Cerebellar nuclear complex (tissue), 1 donor: ENCODE measurements at places on chromosomes 3 and 15.
A peak's percentile ranks its signal among the peaks of the same experiment; 100 is the strongest.

- DNase-seq, result no peak
These were observed 38.1 kb downstream of the TLE3 start for GRCh38 chr15:70059476-70060213.

GRCh38 chr15:68666812-68667450 lies 88.1 kb downstream of the CORO2B start:
- no peak for DNase-seq

- no peak for DNase-seq
These were observed 47.8 kb downstream of the TTC23 start for GRCh38 chr15:99201408-99202175.

GRCh38 chr3:88985491-88985890 lies 121.9 kb upstream of the EPHA3 start:
- DNase-seq, result no peak

DNA sequence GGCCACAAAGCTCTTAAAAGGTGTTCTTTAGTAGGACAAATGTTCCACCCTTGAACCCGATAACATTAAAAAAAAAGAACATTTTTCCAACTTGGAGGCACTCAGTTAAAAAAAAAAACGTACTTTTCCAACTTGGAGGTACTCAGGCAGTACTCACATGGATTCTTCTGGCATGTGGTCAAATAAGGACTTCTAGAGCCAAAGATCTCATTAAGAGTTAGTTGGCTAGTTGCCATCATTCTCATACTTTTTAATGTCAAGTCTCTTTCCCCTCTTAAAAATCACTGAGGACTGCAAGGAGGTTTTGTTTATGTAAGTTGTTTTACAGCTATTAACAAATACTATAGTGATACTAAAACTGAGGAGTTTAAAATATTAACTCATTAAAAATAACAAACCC lies 101.0 kb downstream of the CADPS start:
- no peak for DNase-seq

- DNase-seq, result no peak
These were observed 38.4 kb downstream of the ITPR1 start for GRCh38 chr3:4531478-4532025.

GRCh38 chr15:29099131-29099880 lies 170.3 kb downstream of the NSMCE3 start:
- no peak for DNase-seq

DNA sequence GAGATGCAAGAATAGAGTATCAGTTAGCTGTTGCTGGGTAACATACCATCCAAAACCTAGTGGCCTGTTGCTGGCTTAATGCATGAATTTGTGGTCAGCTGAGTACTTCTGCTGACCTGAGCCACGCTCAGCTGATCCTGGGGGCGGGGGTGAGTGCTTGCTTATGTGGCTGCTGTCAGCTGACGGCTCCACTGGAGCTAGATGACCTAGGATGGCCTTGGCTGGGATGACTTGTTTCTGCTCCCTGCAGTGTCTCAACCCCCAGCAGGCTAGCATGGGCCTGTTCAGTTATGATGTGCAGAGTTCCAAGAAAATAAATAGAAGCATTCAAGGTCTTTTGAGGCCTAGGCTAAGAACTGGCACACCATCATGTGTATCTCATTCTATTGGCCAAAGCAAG lies 63.9 kb downstream of the FBLN2 start:
- DNase-seq, result no peak

DNA sequence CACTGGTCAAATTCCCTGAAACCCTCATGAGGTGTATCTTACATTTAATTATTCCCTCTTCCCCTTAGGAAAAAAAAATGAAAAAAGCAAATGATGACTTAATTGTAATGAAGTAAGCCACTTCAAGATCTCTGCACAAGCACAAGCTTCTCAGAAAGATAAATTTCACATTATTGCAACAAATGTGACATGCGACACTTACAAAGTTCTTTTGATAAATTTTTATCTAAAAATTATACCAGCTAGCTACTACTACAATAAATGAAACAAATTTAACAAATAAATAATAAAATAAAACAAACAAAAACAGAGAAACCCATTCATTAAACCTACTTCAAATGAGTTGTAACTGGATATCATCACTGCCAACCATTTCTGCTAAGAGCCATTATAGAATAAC lies 10.0 kb upstream of the TM2D3 start:
- DNase-seq, result no peak

DNA sequence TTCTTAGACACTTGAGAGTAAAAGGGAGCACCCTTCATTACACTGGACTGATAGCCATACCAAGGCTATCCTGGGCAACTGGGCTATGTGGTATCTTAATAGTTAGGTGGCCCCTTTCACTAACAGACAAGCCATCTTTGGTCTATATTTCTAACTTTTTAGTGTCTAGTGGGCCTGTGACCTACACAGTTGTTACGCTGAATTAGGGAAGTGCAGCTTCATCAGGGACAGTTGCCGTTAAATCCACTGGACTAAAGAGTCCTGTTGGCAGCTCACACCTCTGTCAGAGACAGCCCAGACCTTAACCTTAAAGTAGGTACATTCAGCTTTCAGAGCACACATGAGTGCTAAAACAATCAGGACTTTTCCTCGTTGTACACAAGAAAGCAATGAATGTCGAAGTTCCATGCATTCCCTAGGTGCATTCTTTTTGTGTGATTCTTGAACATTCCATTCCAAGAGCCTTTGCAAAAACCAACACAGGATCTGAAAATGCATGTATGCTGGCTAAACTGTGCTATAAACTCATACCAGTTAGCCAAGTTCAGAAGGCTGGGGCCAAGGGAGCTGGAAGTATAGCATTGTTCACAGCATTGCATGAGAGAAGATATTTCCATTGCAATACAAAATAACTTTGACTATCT lies 230.2 kb upstream of the EIF1B start:
- DNase-seq, result no peak

GRCh38 chr15:40438712-40439111 lies 2.0 kb upstream of the BAHD1 start:
- no peak for DNase-seq

DNA sequence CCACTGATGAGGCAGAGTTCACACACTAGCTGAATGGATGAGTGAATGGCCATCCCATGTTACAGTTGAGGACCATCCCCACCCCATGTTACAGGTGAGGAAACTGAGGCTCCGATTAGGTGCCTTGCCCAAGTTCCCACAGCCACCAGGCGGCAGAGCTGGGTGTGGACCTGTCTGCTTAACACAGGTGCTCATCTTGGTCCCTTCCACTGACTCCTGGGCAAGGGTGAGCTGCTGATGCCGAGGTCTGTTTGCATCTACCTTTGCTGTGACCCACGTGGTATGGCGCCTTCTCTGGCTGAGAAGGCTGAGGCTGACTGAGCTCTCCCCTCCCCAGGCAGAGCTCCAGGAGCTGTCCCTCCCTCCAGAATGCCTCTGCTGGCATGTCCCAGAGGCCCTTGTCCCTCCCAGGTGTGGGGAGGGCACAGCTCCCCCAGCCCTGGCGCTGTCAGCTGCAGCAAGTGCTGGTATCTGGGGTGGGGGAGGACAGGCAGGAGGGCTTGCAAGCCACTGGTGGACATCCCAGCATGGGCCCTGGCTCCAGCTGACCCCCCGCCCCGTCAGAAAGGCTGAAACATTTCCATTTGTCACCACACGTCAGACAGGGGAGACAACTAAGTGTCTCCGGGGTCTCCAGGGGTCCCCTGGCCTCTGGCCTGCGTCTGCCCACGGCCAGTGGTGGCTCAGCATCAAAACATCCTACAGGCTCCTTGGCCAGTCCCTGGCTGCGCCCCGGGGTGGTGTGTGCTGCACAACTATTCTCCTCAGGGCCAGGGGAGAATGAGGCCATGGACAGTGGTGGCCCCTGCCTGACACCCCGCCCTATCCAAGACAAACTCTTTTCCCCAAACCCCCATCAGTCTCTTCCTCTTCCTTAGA lies 105.4 kb downstream of the ADCY5 start:
- DNase-seq, result no peak

- no peak for DNase-seq
These were observed 38.0 kb upstream of the XCR1 start for GRCh38 chr3:46065294-46065705.

GRCh38 chr15:40340038-40340739 lies 550 bp downstream of the CCDC9B start:
- no peak for DNase-seq

DNA sequence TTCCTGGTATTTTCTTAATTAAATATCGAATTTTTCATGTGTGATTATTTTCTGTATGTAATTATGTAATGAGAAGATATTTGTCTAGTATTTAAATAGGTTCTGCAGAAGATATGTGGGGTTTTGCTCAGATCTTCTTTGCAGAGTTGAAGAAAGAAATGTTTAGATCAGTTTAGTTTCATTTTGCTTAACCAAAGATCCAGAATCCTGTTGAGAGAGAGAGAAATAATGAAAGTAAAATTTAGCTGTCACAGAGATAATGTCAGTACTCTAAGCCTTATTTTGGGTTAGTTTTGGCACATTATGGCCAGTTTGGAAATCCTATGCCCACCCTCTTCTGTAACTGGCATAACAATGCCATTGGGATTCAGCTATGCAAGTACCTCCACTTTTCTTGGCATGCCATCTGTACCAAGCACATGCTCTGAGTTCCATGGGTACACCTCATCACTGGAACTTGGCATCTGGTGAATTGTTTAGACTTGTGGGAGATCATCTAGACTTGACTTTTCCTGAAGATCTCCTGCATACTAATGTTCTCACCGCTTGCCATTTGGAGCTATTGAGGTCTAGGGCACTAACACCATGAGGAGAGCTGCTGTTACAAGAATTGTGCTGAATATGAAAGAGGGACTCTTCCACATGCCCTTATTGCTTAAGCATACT lies 30.9 kb downstream of the PLSCR1 start:
- no peak for DNase-seq

GRCh38 chr3:142690613-142691012 lies 33.2 kb upstream of the TRPC1 start:
- no peak for DNase-seq

DNA sequence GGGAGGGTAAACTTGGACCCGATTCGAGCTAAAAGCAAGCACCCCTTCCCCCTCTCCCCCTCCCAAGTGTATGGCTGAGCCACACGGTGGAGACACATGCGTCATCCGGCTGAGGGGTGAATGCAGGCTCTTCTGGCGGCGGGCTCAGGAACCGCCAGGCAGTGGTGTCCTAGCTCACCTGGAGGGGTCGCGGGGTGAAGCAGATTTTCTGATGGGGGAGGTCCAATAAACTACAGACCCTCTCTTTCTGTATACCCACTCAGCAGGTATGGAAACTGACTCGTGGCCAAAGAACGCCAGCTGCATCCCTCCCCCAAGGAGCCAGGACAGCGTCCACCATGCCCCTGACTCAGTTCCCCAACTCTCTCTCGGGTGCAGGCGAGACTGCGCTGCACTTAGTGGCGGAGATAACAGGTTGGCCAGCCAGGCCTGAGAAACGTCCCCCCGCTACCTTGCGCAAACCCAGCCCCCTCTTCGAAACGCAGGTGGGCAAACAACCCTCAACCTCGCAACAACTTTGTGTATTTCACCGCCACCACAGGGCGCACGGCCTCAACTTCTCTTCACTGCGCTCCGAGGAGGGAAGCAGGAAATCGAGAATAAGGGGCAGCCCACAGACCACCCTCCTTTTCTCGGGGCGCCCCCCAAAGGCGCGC lies 1.3 kb downstream of the MAGI1 start:
- peak; percentile 63 for DNase-seq

GRCh38 chr15:43772624-43773023 lies 4.1 kb downstream of the ELL3 start:
- no peak for DNase-seq

DNA sequence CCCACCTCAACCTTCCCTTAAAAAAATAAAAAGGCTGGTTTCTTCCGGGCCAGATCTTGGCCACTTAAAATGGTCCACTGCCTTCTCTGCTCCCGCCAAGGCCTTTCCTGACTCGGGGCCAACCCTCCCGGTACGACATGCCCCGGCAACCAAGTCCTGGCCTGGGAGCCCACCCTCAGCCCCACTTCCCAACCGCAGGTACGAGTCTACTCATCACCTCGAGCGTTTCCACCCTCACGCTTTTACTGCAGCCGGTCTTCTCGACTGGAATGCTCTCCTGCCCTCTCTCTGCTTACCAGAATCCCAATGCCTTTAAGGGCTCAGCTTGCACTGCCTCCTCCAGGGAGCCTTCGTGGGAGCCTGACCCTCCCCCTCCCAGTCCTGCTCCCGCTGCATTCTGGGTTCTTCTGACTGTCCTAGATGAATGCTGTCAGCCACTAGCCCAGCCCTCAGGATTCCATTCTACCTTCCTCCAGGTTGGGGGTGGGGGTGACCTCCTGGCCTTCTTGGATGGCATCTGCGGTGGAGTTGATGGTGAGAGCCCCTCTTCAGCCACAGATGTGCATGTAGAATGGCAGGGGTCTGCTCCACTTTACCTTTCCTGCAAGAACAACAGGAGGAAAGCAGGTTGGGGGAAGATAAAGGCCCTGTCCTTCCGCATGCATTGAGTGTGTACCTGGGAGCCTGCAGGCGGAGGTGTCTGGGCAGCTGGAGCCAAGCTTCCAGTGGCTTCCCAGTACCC lies 1.1 kb upstream of the CSRNP1 start:
- no peak for DNase-seq

GRCh38 chr3:23508464-23508863 lies 297.3 kb upstream of the UBE2E1 start:
- DNase-seq, result no peak
